ENCODE measurements at places on chromosomes 12 and 14.
A peak's percentile ranks its signal among the peaks of the same experiment; 100 is the strongest.

- no peak for DNase-seq
Observed at GRCh38 chr12:91506452-91506851, 323.8 kb upstream of the DCN start.

DNA sequence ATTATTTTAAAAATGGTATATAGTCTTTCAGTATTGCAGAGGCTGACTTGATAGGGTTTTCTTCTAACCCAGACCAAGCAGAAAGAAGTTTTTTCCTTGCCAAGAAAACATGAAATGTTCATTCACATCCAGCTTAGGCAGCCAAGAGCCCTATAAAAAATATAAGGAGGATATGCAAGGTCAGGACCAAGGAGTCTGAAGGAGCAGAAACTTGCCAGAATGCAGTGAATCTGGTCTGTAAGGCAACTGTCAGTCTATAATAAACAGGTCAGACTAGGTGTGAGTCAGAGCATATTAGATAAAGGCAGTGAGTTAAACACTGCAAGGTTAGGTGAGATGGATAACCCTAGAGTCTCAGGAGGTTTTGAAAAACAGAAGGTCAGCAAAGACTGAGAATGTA is 645.5 kb downstream of the C12orf50 start:
- DNase-seq: no peak

DNA sequence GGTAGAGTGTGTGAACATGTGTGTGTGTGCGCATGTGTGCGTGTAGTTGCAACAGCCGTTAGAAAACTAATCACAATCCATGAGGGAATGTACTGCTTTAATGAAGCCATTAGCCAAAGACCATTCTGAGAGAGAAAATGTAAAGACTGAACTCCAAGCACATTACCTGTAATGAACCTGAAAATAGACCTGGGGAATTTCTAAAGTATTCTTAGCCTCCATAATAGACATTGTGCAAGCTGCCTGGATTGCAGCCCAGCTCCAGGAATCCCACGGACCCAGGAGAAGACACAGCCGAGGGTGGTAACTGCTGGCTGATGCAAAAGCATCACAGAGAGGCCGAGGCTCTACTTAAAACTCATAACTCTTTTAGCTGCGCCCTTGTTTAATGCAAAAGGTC is 156.6 kb downstream of the SLC15A4 start:
- DNase-seq: no peak

DNA sequence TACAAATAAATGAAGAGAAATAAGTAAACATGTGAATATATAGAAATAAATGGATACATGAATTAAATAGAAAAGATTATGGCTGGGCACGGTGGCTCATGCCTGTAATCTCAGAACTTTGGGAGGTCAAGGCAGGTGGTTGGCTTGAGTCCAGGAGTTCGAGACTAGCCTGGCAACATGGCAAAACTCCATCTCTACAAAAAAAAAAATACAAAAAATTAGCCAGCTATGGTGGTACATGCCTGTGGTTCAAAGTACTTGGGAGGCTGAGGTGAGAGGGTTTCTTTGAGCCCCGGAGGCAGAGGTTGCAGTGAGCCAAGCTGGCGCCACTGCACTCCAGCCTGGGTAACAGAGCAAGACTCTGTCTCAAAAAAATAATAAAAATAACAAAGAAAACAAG is 5.1 kb upstream of the CLEC7A start:
- no peak for DNase-seq

GRCh38 chr14:64095620-64096019 is 198.6 kb downstream of the ESR2 start:
- no peak for DNase-seq

GRCh38 chr14:68449561-68450181 is 343.2 kb downstream of the ZFP36L1 start:
- no peak for DNase-seq

DNA sequence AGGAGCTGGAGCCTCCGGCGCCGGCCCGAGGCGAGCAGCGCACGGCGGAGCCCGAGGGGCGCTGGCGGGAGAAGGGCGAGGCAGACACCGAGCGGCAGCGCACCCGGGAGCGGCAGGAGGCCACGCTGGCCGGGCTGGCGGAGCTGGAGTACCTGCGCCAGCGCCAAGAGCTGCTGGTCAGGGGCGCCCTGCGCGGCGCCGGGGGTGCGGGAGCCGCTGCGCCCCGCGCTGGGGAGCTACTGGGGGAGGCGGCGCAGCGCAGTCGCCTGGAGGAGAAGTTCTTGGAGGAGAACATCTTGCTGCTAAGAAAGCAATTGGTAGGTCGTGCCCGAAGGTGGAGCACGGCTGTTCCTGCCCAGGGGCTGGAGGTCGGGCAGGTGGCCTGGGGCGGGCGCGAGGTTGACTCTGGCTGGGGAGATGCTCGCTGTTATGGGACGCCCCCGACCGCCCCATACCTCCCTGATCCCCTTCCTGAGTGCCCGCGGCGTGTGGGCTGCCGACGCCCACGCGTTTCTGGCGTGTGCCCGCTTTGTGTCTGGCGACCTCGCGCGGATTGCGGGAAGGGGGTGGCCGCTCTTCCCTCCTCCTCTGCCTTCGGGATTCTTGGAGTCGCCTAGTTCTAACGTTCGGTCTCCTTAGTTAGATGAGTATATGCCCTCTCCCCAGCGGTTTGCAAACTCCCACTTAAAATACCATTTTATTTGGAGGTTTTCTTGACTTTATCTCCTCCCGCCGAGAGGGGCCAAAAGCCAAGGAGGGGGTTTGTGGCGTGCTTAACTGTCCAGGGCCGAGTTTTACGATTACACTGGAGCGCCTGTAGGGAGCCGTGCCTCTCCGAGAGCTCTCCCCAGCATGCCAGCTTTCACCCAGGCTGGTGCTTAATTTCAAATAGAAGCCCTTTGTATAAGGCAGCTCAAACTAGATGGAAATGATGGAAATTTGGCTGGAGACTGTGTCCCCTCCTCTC is 752 bp downstream of the DACT1 start:
- DNase-seq: no peak

GRCh38 chr12:92593734-92594402 is 108.9 kb upstream of the PLEKHG7 start:
- peak; percentile 88 for DNase-seq

GRCh38 chr12:73361156-73361863 is 1089.1 kb downstream of the TRHDE start:
- DNase-seq: no peak

GRCh38 chr14:100401792-100402191 is 78.7 kb downstream of the SLC25A47 start:
- no peak for DNase-seq

DNA sequence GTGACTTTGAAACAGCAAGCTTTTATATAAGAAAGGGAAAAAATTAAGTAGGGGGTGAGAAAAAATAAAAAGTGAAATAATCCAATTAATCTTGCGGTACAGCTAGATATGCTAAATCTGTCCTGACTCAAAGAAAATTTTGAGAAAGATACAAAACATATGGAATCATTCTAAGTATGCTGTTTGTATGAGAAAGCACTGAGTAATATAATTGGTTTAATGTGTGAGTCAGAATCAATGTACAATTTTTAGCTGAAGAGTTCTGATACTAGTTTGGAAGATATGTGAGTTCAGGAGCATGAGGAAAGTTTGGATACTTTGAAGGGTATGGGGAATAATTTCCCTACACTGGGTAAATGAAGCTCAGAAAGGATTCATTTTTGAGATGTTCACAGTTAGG is 190.9 kb upstream of the RASSF8 start:
- no peak for DNase-seq

DNA sequence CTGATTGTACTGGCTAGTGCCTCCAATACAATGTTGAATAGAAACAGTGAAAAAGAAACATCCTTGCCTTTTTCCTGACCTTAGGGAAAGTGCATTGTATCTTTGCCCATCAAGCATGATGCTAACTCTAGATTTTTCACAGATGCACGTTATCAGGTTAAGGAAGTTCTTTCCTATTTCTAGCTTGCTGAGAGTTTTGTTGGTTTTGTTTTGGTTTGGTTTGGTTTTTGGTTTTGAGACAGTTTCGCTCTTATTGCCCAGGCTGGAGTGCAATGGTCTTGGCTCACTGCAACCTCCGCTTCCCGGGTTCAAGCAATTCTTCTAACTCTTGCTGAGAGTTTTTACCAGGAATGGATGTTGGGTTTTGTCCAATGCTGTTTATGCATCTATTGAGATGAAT is 89.0 kb downstream of the BRMS1L start:
- no peak for DNase-seq

- DNase-seq: no peak
Observed at GRCh38 chr12:57232156-57232756, 2.7 kb downstream of the SHMT2 start.

DNA sequence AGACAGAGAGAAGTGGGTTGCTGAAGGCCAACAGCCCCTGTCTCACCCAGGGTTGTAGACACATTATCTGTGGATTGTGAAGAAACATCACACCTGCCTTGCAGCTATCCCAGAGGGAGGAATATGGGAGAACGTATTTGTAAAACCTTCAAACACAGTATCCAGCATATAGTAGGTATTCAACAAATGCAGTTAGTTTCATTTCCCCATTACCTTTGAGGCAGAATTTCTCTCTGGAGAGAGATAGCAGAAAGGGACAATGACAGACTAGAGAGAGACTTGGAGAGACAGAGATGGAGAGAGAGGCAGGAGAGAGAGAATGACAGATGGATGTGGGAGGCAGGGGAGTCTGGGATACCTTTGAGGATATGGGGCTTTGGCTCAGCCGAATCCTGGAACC is 62.0 kb downstream of the WSCD2 start:
- no peak for DNase-seq

DNA sequence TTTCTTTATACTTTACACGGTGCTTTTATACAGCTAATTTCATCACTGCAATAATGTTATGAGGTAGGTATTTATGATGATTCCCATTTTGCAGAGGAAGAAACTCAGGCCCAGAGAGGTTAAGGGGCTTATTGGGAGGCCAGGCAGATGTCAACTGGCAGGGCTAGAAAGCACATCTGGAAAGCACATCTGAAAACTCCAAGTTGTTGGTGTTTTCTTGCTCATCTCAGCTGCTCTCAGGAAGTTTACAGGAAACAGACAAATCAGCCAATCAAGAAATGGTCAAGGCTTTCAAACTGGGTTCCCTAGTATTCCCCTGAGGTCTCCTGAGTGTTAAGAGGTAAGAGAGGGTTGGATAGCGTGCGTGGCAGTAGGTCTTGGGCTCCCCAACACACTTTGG is 124.1 kb upstream of the MED13L start:
- no peak for DNase-seq

- DNase-seq: no peak
Observed at GRCh38 chr12:70754330-70754741, 117.1 kb upstream of the PTPRB start.

DNA sequence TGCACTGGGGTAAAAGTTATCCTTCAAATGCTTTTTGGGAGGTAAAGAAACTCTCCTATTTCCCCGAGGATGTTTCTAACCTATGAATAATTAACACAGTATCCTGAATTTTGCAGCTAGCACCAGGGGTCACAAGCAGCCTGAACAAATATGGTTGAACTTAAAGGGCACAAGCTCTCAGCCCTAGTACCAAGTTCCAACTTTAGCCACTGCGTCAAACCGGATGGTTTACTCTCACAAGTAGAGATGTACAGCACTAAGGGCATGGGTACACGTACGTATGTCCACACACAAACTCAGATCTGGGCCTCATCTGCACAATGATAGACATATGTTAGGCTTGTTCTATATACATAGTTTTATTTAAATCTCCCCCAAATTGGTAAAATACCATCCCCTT is 4.7 kb downstream of the CCDC88C start:
- DNase-seq: no peak

DNA sequence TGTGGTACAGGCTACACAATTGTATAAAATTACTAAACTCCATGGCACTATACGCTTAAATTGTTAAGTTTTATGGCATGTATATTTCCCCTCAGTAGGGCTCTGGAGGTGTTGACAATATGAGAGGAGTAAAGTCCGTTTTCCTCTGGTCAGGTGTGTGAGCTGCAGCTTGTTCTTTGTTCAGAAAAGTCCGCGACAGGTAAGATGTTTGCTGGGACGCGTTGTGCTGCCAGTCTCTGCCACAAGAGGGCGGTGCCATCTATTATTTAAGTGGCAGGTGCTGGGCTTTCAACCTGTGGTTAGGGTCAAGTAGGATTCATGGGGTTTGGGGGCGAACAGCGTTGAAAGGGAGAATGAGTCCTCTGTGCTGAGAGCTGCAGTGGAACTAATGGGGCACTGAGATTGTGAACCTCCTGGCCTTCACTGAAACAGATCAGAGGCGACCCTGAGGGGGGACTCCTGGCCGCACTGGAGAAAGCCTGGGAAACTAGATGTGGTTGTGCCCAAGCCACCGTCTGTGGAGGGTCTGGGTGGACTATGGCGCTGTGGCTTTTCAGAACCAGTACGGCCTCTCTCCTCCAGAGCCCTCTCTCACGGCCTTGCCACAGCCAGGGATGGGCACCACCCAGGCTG is 179.0 kb downstream of the SLC15A4 start:
- DNase-seq: peak; percentile 25

- no peak for DNase-seq
Observed at GRCh38 chr14:89617481-89618329, 200.7 kb upstream of the FOXN3 start.

DNA sequence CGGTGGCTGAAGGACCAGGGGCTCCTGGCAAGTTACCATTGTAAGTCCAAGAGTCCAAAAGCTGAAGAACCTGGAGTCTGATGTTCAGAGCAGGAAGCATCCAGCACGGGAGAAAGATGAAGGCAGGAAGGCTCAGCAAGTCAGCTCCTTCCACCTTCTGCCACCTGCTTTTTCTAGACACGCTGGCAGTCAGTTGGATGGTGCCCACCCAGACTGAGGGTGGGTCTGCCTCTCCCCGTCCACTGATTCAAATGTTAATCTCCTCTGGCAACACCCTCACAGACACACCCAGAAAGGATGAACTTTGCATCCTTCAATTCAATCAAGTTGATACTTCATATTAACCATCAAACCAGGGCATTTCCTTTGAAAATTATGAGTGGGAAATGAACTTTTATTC is 1272.4 kb upstream of the TMEM132C start:
- DNase-seq: no peak

DNA sequence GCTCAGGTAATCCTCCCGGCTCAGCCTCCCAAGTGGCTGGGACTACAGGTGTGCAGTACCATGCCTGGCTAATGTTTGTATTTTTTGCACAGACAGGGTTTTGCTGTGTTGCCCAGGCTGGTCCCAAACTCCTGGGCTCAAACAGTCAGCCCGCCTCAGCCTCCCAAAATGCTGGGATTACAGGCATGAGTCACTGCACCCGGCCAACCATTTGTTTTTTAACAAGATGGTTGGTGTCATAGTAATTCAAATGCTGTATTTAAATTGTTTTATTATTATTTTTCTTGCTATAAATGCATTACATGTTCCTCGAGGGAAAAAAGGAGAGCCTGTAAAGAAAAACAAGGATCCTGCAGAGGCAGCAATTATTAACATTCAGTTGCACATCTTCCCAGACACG is 83.9 kb downstream of the EP400 start:
- no peak for DNase-seq

DNA sequence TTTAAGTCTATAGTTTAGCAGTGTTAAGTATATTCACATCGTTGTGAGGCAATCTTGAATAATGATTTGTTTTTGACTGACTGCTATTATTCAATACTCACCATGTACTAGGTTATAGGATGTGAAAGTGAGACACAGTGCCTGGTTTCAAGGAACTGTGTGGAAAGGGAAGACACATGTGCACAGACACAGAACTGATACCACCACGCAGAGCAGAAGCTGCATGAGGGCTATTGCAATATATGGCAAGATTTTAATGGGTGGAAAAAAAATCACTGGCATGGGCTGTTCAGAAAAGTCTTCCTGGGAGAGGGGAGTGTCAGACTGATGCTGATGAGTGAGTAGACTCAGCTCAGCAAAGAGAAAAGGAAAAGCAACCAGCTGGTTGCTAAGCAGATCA is 10.4 kb downstream of the SLC7A8 start:
- no peak for DNase-seq

All from A549 (cell line).